ENCODE measurements at places on chromosomes 5 and 9. TPM values are rescaled to one million over a fixed set of nuclear protein-coding genes. Genes with fewer than 3 reads are reported as not detected.

NR5A1 gene
- total RNA-seq, result 0.12 TPM

RNF183 gene
- total RNA-seq, result 3.1 TPM

SLC6A3 gene
- total RNA-seq, result 0.41 TPM

TLR4 gene
- total RNA-seq, result 18.2 TPM

PKD2L2 gene
- total RNA-seq, result 0.53 TPM

BRD3 gene
- 30.0 TPM for total RNA-seq

TSSK1B gene
- 0.70 TPM for total RNA-seq

PCDHGA10 gene
- total RNA-seq, result 9.1 TPM

SNX24 gene
- 21.2 TPM for total RNA-seq

LCN1 gene
- total RNA-seq, result not detected

ZNF354B gene
- total RNA-seq, result 16.3 TPM

ZBTB43 gene
- 84.5 TPM for total RNA-seq
